Stimulated activated CD8-positive, alpha-beta memory T cell treated with anti-CD3 and anti-CD28 coated beads, Interleukin-7, amount 100 ng/mL, for 4 hours (primary cell): ENCODE measurements at places on chromosomes 3 and 15.

DNA sequence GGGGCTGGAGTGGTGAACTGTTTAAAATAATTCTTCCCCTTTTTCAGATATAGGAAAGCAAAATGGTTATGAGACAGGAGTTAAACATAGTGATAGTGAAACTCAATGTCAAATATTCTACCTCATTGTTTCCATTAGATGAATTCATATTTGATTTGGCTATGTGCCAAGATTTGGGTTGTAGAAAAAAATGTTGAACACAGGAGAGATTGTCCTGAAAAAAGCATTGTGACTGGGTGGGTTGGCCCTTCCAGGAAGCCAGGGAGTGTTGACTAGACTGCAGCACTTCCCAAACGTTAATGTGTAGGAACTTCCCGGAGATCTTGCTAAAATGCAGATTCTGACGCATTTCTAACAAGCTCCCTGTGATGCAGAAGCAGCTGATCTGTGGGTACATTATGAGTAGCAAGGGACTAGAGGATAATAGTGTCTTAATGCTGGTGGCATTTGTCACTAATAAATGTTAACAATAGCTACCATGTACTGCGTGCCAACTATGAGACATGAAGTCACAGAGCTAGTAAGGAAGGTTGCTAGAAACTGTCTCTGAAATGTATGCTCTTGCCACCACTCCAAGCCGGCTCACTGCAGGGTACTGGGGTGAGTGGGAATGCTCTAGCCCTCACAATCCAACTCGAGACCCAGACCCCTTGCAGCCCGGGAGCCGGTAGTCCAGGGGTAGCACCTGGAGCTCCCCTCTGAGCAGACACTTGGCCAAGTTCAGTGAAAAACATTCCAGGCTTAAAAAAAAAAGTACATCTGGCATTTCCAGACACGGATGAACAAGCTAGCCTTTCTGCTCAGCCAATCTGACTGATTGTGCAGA lies 120.6 kb downstream of the CD47 start:
- no peak for DNase-seq

GRCh38 chr3:1421577-1421976 lies 328.8 kb downstream of the CNTN6 start:
- no peak for DNase-seq

DNA sequence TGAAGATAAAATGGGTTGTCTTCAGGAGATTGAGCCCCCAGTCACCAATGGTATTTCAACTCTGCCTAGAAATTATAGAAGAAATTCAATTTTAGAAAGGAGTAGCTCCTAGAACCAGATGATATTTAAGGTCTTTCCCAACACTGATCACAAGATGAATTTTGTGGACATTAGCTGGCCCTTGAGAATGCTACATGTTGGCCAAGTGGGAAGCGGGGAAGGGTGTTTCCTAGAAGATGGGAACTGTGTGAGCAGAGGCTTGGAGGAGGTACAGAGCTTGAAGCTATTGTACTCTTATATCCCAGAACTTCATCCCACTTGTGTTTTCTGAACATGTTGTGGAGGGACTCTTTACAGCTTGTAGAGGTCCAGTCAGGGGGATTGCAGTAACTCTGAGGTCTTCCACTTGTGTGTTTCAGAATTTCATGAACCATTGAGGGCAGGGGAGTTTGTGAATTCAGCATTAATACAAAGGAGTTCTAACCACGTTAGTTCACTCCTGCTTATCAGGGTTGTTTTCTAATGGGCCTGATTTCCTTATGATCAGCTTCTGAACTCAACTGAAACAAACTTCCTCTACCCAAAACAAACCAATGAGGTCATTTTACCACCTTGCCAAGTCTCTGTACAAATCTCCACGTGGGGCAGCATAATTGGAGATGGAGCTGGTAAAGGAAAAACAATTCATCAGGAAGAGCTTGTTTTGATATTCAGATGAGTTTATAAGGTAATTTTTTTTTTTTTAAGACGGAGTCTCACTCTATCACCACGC lies 152.6 kb upstream of the TPM1 start:
- DNase-seq: no peak

DNA sequence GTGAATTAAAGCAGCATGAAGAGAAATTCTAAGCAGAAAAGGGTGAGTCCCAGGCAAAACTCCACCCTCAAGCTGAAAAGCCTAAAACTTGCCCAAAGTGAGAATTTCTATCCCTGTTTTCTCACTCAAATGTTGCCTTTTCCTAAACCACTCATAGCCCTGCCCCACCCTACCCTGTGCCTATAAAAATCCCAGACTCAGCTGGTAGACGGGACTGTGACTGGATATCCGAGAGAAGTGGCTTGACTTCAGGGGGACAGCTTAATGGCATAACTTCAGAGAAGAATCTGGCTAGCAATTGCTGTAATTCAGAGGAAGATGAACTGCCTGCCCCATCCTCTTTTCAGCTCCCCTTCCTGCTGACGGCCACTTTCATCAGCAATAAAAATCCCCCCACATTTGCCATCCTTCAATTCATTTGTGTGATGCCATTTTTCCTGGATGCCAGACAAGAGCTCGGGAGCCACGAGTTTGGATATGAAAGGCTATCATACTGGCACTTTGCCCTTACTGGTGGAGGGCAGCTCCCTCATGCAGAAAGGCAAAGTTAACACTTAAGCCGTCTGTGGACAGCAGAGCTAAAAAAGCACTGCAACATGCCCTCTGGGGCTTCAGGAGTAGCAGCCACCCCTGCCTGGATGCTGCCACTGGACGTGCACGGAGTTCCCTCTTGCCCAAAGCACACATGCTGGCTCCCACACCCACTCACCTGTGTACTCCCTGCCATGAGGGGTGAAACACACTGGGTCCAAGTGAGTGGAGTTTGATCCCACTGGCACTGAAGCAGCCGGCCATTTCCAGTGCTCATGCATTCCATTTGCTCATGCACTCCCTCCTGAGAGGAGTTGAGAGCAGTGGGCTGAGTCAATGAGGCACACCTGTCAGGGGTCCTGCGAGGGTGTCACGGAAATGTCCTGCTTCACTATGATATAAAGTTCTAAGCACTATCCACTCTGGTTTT lies 670.6 kb downstream of the PLOD2 start:
- no peak for DNase-seq

DNA sequence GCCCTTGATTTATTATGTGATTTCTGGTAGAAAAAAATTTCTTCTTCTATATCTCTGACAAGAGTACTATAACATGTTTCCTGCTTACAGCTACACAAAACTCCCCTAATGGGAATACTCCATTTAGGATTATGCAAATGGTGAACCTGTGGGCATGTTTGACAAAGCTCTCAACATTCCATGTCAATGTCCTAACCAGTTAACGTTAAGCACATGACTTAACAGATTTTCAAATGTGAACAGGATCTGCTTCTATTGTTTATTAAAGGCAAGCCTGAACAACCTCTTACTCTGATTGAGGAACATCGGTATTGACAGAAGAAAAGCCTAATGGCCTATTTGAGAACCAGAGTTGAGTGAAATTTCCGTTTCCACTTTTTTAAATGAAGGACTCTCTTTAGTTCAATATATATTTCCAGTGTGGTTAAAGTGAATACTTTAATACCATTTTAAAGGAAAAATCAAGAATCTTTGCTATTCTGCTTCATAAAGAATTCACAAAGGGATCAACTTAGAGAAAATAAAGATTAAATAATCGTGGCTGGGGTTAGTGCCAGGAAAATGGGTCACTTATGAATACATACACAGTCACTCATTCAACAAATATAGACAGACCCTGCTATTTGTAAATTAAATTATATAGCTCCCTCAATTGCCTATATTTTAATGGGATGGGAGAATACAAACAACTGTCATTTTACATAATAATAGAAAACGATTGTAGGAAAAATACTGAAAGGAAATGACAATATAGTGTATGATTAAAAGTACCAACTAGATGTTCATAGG lies 300.3 kb upstream of the CBLB start:
- DNase-seq: no peak

- no peak for DNase-seq
These were observed 34.9 kb downstream of the NXPE3 start for GRCh38 chr3:101813817-101814440.

- DNase-seq: no peak
These were observed 39.8 kb upstream of the GMNC start for GRCh38 chr3:190902292-190902691.

DNA sequence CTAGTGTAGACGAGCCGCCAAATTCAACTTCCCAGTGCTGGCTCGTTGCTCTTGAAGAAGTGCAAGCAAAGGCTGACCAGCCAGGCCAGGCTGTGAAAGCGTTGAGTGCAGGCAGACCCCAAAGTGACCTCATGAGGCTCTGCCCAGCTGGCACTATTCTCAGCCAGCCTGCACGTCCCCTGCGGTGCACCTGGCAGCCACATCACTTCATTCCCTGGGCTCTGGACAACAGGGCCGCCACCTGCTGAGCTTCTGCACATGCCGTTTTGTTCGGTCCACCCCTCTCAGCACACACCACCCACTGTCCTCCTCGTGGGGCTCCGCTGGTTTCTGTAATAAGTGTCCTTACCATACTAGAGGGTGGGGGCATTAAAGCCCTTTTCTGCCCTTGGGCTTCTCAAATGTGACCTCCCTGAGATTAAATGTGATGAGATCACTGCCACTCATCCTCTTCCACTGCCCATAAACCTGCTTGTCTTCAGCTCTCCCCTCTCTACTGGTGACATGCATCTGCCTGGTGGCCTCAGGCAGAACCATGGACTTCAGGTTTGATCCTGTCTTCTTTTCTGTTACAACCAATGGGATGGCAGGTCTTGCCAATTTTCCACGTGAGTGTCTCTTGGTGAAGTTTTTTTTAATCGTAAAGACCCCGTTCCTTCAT lies 6.1 kb downstream of the RASGRF1 start:
- DNase-seq: no peak

DNA sequence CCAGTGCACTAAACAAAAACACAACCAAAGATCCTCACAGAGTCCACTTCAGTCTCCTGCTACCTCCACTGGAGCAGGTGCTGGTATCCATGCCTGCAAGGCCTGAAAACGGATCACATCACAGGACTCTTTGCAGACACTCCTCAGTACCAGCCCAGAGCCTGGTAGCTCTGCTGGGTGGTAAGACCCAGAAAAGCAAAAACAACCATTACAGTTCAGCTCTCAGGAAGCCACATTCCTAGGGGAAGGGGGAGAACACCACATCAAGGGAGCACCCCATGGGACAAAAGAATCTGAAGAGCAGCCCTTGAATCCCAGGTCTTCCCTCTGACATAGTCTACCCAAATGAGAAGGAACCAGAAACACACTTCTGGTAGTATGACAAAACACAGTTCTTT lies 52.5 kb upstream of the PFN2 start:
- DNase-seq: no peak

- no peak for DNase-seq
These were observed 122.5 kb downstream of the IGSF11 start for GRCh38 chr3:118912188-118912587.

GRCh38 chr3:189324538-189325138 lies 152.9 kb downstream of the TPRG1 start:
- peak; percentile 64 for DNase-seq

GRCh38 chr3:177451864-177452830 lies 254.9 kb upstream of the TBL1XR1 start:
- DNase-seq: no peak

GRCh38 chr15:41558400-41559238 lies at the start of gene TYRO3:
Gene TYRO3 (plus strand): TSS chr15:41559212. CDS start chr15:41559258, 46 bp downstream.
- DNase-seq: peak; percentile 24

DNA sequence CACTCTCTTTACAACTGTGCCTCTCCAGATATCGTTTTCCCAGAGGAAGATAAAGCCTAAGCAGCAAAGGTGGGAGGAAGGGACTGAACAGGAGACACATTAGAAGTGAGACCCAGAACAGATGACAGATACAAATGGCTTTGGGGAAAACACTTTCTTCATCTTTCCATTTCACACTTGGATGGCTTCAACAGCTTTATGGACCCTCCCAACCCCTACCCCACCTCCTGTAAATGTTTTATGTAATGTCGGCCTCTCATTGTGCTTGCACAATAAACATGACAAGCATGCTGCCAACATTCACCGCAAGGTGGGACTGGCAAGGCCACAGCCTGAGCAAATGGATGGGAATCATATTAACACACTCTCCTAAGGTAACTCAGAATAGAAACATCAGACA lies 1088.6 kb downstream of the TUSC7 start:
- DNase-seq: no peak

DNA sequence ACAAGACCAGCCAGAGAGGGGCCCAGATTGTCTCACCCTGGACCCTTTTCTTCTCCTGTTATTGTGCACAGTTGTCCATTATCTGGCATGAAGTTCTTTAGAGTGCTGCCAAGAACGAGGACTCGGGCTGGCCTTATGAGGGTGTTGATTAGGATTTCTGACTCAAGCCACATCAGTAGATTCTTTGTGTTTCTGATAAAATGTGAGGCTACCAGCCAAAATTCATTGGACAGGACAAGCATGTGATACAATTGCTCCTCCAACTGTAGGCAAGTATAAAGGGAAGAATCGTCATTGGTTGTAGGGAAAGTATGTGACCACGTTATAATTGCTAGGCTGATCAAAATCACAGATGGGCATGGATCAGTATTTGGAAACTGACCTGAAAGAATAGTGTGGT lies 99.2 kb upstream of the TMC3 start:
- DNase-seq: no peak
